ENCODE measurements at places on chromosomes 4 and X. TPM values are rescaled to one million over a fixed set of nuclear protein-coding genes. Genes with fewer than 3 reads are reported as not detected.

The GLUD2 gene
- total RNA-seq: 0.07 TPM

DNA sequence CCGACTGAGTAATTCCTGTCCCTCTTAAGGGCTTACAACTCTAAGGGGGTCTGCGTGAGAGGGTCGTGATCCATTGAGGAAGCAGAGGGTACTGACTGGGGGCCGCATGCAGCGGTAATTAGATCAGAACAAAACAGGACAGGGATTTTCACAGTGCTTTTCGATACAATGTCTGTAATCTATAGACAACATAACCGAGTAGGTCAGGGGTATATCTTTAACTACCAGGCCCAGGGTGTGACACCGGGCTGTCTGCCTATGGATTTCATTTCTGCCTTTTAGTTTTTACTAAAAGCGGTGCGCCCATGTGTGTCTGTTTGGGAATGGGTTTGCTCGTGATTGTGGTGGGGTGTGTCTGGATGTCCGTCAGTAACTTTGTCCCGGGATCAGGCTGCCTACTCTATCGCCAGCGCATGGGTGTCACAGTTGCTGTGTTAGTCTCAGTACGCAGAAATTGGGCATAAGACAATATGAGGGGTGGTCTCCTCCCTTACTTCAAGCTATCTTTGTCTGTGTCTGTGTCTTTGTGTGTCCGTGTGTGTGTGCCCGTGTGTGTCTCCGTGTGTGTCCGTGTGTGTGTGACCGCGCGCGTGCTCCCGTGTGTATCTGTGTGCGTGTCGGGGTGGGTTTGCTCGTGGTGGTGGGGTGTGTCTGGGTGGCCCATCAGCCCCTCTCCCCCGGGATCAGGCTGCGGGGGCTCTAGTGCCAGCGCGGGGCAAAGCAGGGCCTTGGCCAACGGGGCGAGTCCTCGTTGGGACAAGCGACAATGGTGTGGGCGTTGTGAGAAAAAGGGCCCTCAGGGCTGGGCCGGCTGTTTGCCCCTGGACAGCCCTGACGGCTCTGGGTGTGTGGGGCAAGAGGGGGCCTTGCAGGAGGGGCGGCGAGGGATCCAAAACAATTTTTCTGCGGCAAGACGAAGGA lies 10.4 kb downstream of the FRG2 start:
- no peaks in the 10 kb centered on the region for H3K4me1 ChIP-seq
- no peaks in the 10 kb centered on the region for H3K36me3 ChIP-seq
- no peak overlapping the region for H3K27ac ChIP-seq

DNA sequence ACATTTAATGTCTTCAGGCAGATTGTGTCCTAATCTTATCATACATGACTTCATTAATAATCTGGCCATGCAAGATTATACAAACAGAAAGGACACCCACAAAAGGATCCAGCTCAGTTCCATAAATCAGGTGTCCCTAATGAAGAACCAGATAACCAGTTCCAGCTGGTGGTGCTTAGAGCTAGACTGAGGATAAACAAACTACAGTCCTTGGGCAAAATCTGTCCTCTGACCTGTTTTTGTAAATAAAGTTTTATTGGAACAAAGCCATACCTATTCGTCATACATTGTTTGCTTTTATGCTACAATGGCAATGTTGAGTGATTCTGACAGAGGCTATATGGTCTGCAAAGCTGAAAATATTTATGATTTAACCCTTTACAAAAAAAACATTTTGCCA lies 199.5 kb downstream of the MID1IP1 start:
- H3K4me1 ChIP-seq: no peaks in the 10 kb centered on the region
- H3K27me3 ChIP-seq: no peaks in the 10 kb centered on the region
- no peak overlapping the region for H3K27ac ChIP-seq
- H3K36me3 ChIP-seq: no peaks in the 10 kb centered on the region

The INPP4B gene
- total RNA-seq: not detected

DNA sequence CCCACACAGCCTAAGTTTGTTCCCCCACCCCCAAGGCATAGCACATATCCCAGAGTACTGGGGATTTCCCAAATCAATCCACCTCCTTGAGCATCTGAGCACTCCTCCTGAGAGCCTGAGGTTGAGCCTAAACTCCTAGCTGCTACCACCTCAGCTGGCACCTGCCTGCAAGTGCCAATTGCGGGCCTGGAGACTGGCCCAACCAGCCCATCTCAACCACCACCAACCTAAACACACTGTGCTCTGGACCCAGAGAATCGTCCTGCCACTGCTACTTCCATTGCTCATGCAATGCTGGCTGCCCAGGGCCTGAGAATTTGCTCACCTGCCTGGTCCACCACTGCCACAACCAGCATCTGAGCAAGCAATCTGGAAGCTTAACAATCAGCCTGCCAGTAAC lies 177.1 kb downstream of the FGF13 start:
- no peak for DNase-seq
- no peaks in the 10 kb centered on the region for H3K36me3 ChIP-seq
- no peaks in the 10 kb centered on the region for H3K27me3 ChIP-seq
- H3K4me3 ChIP-seq: no peak overlapping the region
- no peak overlapping the region for H3K27ac ChIP-seq

DNA sequence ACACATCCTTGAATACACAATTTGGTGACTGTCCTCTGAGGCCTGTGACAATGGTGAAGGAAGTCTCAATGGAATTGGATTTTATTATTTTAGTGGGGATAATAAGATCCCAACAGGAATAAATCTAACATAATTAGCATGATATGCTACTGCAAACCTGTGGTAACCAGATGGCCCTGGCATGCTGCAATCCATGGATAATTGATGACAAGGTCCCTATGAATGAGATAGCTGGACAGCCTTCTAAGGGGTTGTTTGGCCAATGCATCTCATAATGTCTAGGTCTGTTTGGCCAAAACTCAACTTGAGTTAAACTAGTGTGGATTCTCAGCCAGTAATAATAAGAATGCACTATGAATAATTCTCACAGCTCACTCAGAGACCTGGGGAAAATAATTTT lies 145.3 kb upstream of the GALNTL6 start:
- H3K27ac ChIP-seq: no peak overlapping the region
- DNase-seq: no peak
- no peak overlapping the region for H3K4me3 ChIP-seq
- H3K36me3 ChIP-seq: no peaks in the 10 kb centered on the region
- H3K4me1 ChIP-seq: no peaks in the 10 kb centered on the region
- no peaks in the 10 kb centered on the region for H3K27me3 ChIP-seq
